NCI-H2171 (cell line): ENCODE measurements at places on chromosomes 12 and 14.
A peak's percentile ranks its signal among the peaks of the same experiment; 100 is the strongest.

- peak; percentile 40 for DNase-seq
These were observed 136.4 kb upstream of the KRAS start for GRCh38 chr12:25386831-25387731.

DNA sequence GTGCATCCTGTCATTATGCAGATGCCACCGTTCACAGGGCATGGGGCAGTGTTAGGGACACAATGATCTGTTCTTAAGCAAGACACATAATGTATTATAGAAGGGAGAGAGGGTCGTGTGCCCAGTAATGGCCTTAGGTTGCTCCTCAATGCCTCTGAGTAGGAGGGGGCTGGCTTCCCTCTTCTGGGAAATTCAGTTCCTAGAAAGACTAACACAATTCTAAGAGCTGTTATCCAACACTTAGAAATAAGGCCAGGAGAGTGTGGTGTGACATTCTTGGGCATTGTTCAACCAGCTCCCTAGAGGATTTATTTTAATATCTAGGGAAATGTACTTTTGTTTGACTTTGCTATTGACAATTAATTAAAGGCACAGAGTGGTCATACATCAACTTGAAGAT lies 118.5 kb downstream of the ADCK1 start:
- DNase-seq = no peak

- DNase-seq = no peak
These were observed 18.6 kb upstream of the KLRB1 start for GRCh38 chr12:9626291-9626690.

DNA sequence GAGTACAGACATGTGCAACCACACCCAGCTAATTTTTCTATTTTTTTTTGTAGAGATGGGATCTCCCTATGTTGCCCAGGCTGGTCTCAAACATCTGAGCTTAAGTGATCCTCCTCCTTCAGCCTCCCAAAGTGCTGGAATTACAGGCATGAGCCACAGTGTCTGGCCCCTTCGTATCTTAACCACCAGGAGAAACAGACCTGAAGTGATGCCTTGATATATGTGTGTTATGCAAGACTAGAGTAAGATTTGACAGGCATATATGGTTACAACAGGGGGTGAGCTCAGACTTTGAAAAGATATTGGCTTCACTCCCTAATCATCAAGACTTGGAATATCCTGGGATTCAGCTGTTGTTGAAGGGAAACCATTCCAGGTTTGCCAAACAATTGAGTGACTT lies 10.7 kb upstream of the GALNT6 start:
- no peak for DNase-seq

- DNase-seq = no peak
These were observed 205.4 kb downstream of the NAV3 start for GRCh38 chr12:78035901-78036606.

- peak; percentile 32 for DNase-seq
These were observed 8.1 kb downstream of the LRRC43 start for GRCh38 chr12:122190842-122191668.

DNA sequence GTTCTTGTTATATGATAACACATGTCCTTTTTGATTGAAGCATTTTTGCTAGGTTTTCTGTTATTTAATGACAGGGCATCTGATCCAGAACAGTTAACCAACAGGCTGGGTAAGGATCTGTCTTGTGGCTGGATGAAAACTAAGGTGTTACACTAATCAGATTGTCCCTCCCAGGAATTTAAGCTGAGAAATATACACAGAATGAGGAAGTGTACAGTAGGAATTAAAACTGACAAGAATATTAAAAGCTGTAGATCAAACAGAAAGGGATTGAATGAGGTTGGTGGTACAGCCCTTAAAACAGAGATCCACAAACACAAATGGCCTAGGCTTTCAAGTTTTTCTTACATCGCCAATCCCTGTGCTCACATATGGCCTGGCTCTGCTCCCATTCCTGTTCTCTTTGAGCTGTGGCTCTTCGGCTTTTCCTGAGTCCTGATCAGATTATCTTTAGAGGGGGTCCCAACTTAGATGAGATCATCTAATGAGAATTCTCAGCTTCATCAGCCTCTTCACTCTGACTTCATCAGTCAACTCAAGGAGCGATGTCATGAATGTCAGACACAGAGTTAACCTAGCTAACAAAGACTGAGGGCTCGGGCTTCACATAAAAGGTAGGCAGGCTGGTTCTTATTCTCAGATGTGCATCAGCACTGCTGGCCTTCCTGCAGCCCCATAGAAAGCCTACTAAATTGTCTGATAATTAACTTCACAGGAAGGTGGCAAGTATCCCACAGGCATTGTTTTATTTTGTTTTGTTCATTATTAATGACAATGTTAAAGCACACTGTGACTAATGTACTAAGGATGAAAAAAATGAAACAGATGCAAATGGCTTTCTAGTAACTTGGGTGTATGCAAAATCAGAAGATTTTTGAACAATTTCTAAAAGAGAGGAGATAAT lies 11.4 kb downstream of the PYGL start:
- no peak for DNase-seq

GRCh38 chr14:80152763-80153162 lies 58.5 kb downstream of the DIO2 start:
- DNase-seq = no peak

DNA sequence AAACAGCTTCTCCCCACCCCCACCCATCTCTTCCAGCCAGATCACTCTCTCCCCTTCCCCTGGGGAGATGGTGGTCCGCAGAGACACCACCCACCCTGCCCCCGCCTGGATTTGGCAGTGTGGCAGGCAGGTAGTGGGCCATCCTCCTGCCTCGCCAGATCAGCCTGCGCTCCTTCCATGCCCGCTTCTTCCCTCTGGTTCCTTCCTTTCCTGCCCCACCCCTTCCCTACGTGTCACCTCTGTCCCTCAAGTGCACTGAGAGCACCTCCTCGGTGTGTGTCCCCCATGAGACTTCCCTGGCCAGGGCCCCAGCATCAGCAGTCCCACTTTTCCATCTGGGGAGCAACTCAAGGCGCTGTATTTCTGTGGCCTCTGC lies 632 bp downstream of the NYNRIN start:
- DNase-seq = no peak

GRCh38 chr12:106709068-106709511 lies 65.4 kb upstream of the RIC8B start:
- no peak for DNase-seq

DNA sequence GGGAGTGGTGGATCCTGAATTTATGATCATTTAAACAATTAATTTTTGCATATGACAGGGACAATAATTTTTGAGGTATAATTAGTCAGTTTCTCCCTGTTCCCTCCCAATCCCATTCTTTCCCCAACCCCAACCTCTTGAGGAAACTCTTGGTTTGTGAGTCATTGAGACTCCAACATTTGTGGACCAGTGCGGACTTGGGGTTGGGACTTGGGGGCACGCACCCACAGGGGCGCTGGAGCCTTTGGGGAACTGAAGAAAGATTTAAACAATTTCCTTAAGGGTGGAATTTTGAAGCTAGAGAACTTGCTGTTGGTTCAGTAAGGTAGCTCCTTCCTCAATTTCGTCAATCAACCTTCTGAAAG lies 17.4 kb upstream of the PTGR2 start:
- no peak for DNase-seq

DNA sequence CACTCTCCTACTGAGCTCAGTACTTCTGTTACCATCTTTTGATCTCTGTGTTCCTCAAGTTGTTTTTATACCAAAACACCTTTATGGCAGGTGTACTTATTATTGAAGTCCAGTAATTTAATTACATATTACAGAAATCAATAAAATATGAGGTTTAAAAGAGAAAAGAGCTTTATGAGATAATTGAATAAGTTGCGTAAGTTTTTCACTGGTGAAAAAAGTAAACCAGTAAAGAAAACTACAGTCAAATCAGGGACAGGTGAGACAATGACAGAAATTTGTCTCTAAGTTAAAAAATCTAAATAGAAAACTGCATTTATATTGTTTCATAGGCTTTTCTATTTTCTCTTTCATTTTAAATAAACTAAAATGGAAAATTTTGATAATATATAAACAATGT lies 29.1 kb upstream of the PTPRB start:
- DNase-seq = no peak

GRCh38 chr12:29455087-29455486 lies 42.4 kb downstream of the OVCH1 start:
- DNase-seq = no peak

GRCh38 chr14:41960281-41960680 lies 353.6 kb downstream of the LRFN5 start:
- DNase-seq = no peak

- DNase-seq = no peak
These were observed 1.2 kb upstream of the GOLGA5 start for GRCh38 chr14:92792885-92793284.

DNA sequence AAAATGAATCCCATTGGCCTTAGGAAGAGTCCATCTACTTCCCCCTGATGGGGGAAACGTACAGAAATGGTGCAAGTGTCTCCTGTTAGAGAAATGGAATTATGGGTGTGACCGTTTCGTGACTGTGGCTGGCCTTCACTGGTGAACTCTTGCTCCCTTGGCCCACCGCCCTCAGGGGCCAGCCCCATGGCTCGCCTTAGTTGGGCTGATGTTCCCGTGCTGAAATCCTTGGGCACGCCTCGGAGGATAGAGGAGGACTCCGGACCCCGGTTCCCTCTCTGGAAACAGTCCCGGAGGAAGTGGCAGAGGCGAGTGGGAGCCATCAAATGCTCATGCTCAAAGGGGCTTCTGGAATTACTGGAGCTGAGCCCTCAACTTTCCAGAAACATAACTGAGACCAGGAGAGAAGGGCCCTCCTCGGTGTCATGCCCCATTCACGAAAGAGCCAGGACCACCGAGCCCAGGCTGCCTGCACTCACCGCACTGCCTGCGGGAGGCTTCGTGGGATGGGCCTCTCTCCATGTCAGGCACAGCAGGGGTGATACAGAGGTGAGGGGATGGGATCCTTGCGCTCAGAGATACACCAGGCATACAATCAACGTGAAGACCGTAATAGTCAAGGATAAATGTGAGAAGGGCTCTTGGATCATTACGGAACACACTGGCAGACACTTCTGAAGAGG lies 10.1 kb upstream of the CACNA2D4 start:
- no peak for DNase-seq

- no peak for DNase-seq
These were observed 153.0 kb upstream of the DIO2 start for GRCh38 chr14:80364274-80364673.

DNA sequence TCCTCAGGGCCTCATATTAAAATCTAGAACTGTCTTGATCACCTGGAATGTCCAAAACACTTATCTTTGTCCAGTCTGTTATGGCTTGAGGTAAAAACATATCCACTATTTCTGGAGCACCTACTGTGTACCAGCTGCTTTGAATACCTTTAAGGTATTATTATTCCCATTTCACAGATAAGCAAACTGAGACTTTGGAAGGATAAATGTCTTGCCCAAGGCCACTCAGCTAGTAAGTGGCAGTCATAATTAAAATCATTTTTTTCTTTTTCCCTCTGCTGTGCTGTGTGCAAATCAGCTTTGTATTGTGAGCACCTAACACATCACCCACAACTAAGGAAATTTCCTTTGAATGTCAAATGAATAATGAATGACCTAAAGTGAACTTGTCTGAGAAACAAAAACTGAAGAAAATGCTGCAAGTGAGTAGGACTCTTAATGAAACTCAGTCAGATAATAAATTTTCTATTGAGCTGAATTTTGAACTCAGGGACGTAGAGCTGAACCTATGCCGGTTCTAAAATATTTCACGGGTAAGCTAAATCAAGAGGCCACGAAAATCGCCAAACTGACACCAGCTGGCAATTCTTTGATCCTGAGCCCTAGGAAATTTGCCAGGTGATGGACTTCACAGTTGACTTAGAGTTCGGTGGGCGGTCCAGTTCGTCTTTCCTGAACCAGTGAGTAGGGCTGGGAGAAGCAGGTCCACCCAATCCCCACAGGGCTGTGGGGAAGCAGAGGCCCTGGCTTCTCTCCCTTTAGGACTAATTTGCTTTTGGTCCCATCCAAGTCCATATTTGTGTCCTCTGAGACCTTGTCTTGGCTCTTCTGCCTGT lies 159.7 kb upstream of the PWP1 start:
- no peak for DNase-seq

GRCh38 chr12:116418551-116418950 lies 140.6 kb upstream of the MAP1LC3B2 start:
- no peak for DNase-seq

DNA sequence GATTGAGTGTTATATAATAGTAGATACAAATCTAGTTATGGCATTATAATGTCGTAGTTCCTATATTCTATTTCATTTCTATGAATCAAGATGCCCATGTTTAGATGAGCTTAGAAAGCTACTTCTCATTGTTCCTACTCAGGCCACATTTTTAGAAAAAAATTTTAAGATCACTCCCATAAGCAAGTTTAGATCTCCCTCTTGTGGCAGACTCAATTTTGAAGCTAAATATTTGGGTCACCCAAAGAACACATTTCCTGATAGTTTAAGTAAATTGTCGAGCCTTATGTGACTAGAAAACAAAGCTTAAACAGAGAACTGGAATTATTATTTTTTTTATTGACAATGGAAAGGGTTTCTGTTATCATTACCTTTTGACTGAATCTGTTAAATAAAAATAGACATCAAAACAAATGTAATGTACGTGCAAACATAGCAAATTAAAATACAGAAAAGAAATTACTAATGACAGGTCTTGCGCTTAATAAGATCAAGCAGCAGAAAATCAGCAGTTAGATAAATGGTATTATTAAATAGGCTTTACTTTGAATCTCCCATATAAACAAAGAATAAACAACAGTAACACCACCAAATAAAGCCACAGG lies 180.2 kb downstream of the ACSS3 start:
- peak; percentile 70 for DNase-seq

DNA sequence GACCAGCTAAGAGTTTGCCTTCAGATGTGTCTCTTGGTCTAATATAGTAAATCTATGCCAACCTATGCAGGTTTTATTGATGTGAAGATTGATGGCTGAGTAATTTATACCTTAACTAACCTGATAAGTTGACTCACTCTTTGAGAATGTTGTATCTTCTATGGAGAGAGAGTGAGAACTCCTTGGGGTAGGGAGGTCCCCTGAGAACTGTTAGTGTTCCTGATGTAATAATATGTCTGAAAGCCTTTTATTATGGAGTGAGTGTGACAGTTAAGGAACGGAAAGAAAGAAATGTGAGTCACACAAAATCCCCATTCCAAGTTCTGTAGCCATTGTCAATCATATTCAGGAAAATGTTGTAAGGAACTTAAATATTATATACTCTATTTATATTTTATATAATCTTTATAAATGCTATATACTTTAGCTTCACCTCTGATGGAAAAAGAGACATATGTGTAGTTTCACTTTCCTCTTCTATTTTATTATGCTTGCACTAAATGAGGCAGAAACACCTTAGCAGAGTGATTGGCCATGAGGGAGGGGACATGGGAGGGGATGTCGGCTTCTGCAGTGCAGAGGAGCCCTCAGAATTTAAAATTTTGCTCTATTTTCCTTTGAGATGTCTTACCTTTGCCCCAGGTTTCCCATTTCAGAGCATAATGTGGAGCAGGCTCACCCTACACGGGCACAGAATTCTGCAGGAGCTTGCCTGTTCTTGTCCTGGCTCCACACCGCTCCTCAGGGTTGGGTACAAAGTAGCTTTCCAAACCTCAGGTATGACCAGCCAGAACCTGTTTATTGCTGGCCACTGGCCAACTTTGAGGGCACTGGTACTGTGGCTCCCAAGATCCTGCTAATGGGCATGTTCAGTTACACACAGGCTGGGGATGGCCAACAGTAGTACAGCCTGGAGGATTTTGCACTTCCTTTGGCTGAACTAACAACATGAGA lies 57.7 kb downstream of the ARF6 start:
- DNase-seq = peak; percentile 18
